Thoracic aorta endothelial cell (primary cell): ENCODE measurements at places on chromosomes 16 and 17. TPM values are rescaled to one million over a fixed set of nuclear protein-coding genes. Genes with fewer than 3 reads are reported as not detected.

Gene FBXL16
- 0.65 and 0.66 TPM in 2 replicates for total RNA-seq

Gene SSTR5
- not detected in 2 replicates for total RNA-seq

Gene NRN1L
- 0.66 TPM in 1 of 2 replicates, not detected in the other for total RNA-seq

Gene SUZ12
- 50.3 and 64.4 TPM in 2 replicates for total RNA-seq

Gene ADCY7
- 9.0 and 9.4 TPM in 2 replicates for total RNA-seq

Gene PPY
- total RNA-seq = not detected in 2 replicates

Gene KRTAP3-1
- total RNA-seq = not detected in 2 replicates

Gene ZG16
- not detected in 2 replicates for total RNA-seq

Gene CYGB
- 0.29 and 0.66 TPM in 2 replicates for total RNA-seq

Gene FA2H
- not detected in 2 replicates for total RNA-seq

Gene RHBDL3
- 0.07 TPM in 1 of 2 replicates, not detected in the other for total RNA-seq

Gene CD300H
- total RNA-seq = not detected in 2 replicates

Gene EFCAB5
- total RNA-seq = 0.13 and 0.36 TPM in 2 replicates
